ENCODE measurements at places on chromosomes 4 and X.

- DNase-seq: no peak
Measured at GRCh38 chr4:81870275-81870674, 398.6 kb upstream of the RASGEF1B start.

GRCh38 chrX:112818114-112819007 lies 22.3 kb downstream of the AMOT start:
- DNase-seq: no peak

DNA sequence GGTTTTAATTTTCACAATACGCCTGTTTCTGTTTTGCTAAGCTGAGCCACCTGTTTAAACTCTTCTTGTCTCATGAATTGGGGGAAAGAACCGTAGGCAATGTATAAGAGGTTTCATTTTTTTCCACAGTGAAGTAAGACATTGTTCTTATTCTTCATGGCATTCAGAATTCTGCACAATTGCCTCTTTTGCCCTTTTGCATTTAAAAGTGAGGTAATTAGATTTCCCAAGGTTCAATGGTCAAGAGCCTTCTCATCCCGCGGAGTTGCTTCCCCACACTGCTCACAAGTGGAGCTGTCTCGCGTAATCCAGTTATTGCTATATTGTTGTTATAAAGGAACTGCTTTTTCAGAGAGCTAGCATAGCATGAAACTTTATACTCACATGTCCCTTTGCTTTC lies 90.9 kb upstream of the SPRY1 start:
- no peak for DNase-seq

DNA sequence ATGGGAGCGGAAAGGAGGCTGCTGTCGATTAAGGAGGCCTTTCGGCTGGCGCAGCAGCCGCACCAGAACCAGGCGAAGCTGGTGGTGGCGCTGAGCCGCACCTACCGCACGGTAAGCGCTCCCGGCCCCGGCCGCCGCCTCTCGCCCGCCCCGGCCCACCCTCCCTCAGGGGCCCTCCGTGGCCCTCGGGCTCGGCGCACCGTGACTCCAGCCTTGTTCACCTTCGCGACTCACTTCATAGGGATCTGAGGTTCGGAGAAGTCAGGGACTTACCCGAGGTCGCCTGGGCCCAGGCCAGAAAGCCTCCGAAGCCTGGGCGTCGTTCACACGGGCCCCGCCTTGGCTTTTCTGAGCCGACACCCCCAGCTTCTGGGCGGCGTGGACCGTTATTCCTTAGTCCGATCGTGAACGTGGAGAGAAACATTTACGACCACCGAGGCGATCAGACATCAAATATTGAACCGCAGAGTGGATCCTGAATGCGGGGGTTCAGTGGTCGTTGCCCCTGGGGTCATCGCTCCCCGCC lies 362 bp downstream of the NCAPG start:
- no peak for DNase-seq

DNA sequence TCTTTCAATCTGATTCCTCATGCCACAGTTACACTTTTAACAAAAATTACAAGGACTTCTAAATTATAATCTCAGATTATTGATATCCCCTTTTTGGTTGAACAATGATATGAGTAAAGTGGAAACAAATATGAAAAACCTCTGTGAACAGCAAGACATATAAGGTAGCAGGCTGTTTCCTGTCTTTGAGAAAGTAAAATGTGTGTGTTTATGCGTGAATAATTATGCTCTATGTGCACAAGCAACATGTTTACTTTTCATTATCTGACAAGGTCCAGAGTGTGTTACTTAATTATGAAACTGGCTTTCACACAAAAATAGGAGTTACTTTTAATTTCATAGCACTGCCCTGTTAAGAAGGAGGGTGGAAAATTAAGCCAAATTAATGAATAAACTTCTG lies 43.1 kb downstream of the DDIT4L start:
- no peak for DNase-seq

DNA sequence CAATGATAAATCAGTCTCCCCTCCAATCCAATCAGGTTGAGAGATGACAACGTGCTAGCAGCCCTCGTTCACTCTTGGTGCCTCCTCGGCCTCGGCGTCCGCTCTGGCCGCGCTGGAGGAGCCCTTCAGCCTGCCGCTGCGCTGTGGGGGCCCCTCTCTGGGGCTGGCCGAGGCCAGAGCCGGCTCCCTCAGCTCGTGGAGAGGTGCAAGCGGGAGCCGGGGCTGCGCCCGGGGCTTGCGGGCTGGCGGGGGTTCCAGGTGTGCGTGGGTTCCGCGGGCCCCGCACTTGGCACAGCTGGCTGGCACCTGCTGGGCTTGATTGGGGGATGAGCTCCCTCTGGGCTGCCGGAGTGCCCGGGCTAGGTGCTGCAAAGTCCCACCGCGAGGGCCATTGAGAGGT lies 40.9 kb upstream of the PRSS48 start:
- no peak for DNase-seq

- no peak for DNase-seq
Measured at GRCh38 chr4:163180090-163180489, 13.4 kb upstream of the NAF1 start.

GRCh38 chr4:184191267-184191666 lies 26.4 kb downstream of the ENPP6 start:
- DNase-seq: no peak

- no peak for DNase-seq
Measured at GRCh38 chr4:137676357-137676998, 144.2 kb upstream of the PCDH18 start.

GRCh38 chrX:119607018-119607389 lies 780 bp upstream of the NKRF start:
- no peak for DNase-seq

DNA sequence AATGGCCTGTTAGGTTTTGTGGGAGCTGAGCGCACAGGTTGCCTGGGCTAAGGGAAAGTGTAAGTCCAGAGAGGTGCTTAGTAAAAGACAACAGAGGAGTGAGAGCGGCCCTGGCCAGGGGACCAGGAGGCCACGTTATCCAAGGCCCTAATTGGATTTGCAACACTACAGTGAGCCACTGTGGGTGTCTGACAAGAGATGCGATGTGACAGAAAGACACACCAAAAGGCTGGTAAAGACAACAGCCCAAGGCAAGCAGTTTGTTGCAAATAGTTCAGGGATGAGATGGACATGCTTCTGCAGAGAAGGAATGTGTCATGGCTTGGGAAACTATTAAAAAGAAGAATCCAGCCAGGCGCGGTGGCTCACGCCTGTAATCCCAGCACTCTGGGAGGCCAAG lies 162.7 kb upstream of the KIT start:
- no peak for DNase-seq

DNA sequence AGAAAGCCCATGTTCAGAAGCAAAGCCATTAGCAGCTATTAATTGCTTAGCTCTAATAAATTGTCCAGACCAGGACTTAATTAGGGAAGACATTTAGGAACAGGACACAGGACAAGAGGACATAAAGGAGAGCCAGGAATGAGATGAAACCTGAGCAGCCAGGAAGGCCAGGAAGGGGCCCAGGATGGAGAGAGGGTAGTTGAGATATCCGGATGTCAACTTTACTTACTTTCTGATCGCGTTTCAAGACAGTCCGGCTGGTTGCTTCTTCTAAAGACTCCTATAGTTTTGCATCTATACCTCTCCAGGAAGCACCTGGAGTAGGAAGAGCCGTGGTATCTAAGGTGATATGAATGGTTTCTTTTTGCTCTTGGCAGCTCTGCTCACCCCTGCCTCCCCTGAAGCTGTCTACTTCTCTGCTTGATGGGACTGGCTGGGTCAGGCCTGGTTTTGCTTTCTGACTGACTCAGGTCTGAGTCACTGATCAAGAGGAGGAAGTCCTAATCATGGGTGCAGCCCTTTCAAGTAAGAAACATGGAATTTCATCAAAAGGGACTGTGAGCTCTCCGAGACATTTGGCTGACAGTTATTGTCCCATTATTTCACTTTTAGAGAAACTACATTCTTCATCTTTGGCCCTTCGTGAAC lies 733.3 kb downstream of the RPA4 start:
- no peak for DNase-seq

DNA sequence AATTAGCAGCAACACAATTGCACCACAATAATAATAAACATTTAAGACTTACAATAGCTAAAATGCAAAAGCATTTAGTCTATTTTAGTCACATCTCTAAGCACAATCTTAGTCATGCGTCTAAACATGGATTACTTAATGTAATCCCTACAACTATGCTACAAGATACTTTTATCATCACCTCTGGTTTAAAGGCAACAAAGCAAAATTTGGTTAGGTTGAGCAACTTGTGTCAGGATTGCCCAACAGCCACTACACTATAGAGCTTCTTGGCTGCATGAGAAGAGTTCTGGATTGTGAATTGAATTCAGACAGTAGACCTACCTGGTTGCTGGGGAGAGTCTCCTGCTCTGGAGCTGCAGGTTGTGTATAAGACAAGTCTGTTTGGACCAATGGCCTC lies 146.5 kb upstream of the PUDP start:
- DNase-seq: no peak

DNA sequence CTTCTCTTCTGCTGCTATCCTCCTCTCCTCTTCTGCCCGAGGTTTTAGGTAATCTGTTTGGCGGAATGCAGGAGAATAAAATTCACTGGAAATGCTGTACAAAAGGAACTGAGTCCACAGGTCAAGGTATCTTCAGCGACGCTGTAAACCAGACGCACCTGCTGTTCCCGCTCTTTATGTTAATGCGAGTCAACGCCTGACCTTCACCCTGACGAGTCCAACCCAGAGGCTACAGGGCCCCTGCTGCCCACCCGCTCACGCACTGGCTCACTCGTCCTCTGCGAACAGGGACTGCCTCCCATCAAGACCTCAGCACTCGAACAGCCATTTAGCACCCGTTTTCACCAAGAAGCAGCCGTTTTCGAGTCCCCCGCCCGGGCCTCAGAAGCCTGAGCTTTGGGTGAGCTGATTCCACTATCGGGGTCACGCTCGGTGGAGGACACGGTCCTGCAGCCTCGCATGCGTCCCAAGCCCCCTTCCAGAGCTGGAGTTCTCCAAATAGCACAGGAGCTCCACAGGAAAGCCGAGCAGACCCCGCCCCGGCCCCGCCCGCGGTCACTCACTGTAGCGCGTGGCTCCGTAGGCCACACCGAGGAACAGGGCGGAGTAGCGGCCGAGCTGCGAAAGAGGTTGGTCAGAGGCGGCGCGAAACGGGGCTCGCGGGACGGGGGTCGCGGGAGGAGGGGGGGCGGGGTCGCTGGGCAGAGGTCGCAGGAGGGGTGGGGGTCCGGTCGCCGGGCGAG lies 556 bp downstream of the ATP5ME start:
- DNase-seq: no peak

DNA sequence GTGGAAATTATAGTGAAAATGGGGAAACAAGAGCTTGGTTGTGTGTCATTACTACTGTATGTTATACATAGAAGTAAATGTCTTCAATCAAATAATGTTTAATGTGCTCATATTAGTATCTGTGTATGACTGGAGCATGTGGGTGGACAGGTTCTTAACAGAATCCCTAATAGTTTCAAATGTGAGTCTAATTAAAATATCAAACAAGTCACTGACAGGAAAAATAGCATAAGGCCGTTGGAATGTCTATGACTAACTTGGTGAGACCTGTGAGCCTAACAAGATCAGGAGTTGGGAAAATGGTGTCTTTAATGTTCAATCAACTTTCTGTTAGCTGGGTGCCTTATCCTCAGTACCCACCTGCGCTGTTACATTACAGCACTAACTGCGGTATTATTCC lies 6.2 kb upstream of the CXCL3 start:
- no peak for DNase-seq

- no peak for DNase-seq
Measured at GRCh38 chr4:164648151-164648848, 105.6 kb upstream of the SMIM31 start.

GRCh38 chr4:76267811-76268210 lies 16.3 kb downstream of the FAM47E start:
- no peak for DNase-seq

GRCh38 chrX:133587071-133587470 lies 171.8 kb upstream of the GPC4 start:
- no peak for DNase-seq

- DNase-seq: no peak
Measured at GRCh38 chrX:69321006-69321655, 155.9 kb upstream of the PJA1 start.

- DNase-seq: no peak
Measured at GRCh38 chr4:38119668-38120385, 159.6 kb downstream of the PTTG2 start.

- no peak for DNase-seq
Measured at GRCh38 chr4:123516576-123516975, 120.0 kb downstream of the SPRY1 start.

- no peak for DNase-seq
Measured at GRCh38 chr4:142579443-142579842, 266.7 kb downstream of the INPP4B start.

DNA sequence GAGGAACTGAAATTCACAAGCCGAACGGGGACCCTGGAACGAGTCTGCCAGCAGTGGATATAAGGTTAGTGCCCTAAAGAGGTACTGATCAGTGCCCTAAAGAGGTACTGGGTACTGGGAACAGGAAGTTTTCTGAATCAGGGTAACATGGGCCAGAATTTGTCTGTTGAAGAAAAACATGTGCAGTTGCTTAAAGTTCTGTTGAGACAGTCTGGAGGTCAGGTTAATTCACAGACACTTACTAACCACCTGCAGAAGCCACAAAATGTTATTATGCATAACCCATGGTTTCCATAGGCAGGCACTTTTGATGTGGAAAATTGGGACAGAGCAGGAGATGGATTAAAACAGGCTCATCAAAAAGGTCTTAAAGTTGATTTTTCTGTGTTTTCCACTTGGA lies 17.9 kb downstream of the SPIN2B start:
- DNase-seq: no peak

GRCh38 chr4:104066533-104066932 lies 346.7 kb upstream of the TACR3 start:
- no peak for DNase-seq

DNA sequence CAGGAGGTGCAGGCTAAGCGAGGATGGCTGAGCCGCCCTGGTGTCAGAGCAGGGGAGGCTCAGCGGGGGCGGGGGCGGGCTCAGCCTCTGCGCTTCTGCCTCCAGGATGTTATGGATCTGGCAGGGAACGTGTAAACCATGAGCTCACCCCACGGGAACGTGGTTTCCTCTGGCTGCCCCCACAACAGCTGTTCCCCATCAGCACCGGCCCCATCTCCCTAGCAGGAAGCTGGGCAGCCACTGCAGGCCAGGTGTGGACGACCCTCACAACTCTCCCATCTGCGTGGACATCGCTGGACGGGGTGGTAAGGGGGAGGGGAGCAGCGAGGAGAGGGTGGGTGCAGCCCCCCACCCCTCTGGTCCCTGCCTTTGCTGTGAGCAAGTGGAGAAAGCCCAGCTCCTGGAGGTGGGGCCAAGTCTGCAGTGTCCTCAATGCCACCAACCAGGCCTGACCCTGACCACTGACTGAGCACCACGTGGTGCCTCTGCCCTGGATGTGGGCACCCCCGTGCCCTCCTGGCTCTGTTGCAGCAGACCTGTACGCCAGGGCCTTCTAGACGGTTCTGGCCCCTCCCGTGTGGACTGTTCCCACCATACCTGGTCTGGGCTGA lies 28.1 kb upstream of the SPON2 start:
- DNase-seq: no peak

DNA sequence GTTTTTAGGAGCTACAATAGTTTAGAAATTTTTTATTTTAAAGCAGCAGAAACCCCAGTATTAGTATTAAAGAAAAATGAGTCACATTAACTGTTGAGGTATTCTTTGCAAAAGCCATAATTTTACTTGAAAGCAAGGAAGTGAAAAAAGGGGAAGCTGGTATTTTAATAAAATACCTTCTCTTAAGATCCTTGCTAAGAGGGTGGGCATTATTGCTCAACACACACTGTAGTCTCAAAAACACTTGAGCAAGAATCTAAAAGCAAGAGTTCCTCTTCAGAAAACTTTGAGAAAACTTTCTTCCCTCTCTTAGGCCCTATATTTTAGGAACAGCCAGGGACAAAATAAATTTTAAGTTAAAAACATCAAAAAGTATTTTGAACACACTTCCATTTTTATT lies 259.4 kb upstream of the DIAPH2 start:
- DNase-seq: no peak

Measured in stimulated activated CD4-positive, alpha-beta T cell treated with anti-CD3 and anti-CD28 coated beads, Interleukin-4, amount 100 ng/mL, for 4 hours (primary cell).